Muscle of leg (tissue), 16 donors: ENCODE measurements at places on chromosomes 7 and 10. TPM values are rescaled to one million over a fixed set of nuclear protein-coding genes. Genes with fewer than 3 reads are reported as not detected.

The SLC26A3 gene
- polyA plus RNA-seq = 10.8 TPM

The CDHR1 gene
- 0.29 TPM for polyA plus RNA-seq

The CALML5 gene
- polyA plus RNA-seq = not detected

The DNAH11 gene
- polyA plus RNA-seq = 0.31 TPM

The SH2D4B gene
- polyA plus RNA-seq = 0.20 TPM

The MYL10 gene
- 17.3 TPM for polyA plus RNA-seq

The TAS2R5 gene
- polyA plus RNA-seq = 2.5 TPM

The CDK5 gene
- 10.3 TPM for polyA plus RNA-seq

The HK1 gene
- 28.0 TPM for polyA plus RNA-seq

The HOXA7 gene
- 10.6 TPM for polyA plus RNA-seq

The TMEM229A gene
- polyA plus RNA-seq = not detected

The SMC3 gene
- 45.4 TPM for polyA plus RNA-seq

The GRM3 gene
- 0.04 TPM for polyA plus RNA-seq

The H2BK1 gene
- polyA plus RNA-seq = not detected

The EEPD1 gene
- polyA plus RNA-seq = 14.2 TPM
